NCI-H345 (cell line): ENCODE measurements at places on chromosomes 12 and 14.
A peak's percentile ranks its signal among the peaks of the same experiment; 100 is the strongest.

DNA sequence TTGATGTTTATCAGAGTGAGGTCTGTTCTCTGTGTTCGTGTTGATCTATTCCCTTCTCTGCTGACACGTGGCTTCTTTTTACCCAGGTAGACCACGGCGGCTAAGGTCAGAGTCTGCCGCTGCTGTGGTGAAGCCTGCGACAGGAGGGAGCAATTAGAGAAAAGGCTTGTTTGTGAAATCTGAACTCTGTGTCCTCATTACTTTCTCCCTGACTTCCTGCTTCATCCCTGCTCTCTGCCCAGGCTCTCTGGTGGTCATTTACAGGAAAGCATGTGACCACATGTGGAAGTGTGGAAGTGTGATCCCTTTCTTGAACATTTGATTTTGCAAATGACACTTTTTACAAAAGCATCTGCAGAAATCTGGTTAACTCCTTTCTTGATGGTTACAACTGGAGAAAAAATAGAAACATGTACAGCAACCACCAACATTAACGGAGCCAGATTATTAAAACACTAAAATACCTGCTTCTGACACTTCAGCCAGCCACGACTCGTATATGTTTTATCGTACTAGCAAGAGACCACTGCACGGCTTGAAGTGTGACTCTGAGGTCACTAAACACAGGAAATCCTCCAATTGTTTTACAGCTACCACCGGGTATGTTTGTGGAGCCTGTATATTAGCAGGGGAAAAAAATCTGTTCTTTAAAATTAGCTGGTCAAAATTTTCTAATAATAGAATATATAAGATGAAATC, 388.6 kb upstream of the TMPO start:
- DNase-seq, result no peak

DNA sequence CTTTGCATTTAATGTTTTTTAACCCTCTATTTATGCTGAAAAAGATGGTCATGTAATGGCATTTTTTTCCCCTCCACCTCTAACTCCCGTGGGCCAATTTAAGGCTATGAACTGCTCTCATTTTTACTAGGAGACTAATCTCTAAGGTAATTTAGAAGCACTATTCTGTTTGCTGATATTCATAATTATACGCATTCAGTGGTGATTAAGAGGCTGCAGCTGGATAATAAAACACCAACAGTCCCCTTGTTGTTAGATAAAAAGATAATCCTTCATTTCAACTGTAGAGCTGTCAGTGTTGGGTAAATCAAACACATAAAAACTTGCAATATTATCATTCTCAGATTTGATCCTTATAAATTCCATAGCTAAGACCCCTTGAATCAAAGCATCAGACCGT, 8.9 kb downstream of the MYO1H start:
- DNase-seq, result no peak

- DNase-seq, result no peak
These were observed 334.7 kb downstream of the DPF3 start for GRCh38 chr14:72559202-72559601.

DNA sequence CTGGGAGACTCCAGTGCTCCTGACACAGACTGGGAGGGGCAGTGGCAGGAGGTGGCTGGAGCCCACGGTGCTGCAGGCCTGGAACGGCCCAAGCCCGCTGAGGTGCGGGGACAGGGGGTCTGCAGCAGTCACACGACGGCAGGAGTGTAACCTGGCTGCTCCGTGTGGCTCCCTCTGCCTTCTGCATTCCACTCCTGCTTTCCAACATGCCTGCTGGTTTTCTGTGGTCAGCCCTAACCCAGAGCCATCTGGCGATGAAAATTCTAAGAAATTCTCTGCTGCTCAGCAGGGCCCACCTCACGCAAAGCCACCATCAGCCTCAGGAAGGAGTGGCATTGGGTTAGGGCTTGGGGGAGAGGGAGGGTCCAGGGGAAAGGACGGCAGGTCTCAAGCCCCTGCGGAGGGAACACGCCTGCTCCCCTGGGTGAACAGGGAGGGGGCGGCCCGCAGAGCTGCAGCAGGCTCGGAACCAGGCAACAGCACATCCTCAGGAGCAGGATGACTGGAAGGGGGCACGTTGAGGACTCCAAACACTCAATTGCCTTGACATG, 5.0 kb upstream of the FBRSL1 start:
- no peak for DNase-seq

DNA sequence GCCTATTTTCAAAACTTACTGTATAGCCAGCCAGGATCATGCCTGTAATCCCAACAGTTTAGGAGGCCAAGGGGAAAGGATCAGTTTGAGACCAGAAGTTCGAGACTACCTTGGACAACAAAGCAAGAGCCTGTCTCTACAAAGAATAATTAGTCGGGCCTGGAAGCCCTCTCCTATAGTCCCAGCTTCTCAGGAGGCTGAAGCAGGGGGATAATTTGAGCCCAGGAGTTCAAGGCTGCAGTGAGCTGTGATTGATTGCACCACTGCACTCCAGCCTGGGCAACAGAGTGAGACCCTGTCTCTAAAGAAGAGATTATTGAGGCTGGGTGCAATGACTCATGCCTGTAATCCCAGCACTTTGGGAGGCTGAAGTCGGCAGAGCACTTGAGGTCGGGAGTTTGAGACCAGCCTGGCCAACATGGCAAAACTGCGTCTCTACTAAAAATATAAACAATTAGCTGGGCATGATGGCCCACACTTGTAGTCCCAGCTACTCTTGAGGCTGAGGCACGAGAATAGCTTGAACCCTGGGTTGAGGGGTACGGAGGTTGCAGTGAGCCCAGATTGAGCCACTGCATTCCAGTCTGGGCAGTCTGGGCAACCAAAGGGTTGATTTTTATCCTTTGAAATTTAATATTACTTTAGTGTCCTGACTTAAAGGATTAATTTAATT, 14.1 kb downstream of the EID3 start:
- no peak for DNase-seq

DNA sequence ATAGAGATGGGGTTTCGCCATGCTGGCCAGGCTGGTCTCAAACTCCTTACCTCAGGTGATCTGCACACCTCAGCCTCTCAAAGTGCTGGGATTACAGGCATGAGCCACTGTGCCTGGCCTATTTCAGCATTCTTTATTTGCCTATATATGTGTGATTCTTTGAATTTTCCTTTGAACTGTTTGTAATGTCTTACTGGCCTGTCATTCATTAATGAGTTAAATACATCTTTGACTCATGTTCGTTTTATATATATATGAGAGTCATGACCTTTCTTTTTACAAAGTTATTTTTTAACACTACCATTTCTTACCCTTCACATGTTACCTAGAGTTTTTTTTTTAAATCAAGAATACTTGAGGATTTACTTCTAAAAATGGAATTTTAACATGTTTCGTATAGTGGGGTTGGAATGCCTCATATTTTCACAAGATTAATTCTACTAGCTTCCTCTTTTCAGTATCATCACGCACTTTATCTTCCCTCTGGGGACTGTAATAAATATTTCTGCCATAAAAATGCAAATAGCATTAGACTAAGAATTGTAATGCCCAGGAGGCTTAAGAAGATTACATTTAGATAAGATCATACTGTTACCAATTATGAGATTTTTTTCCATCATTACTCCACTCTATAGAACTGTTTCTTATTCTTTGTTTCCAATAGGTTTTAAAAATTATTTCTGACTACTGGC, 66.7 kb downstream of the NTN4 start:
- DNase-seq, result no peak

GRCh38 chr12:120314220-120314619, 12.1 kb downstream of the SIRT4 start:
- DNase-seq, result no peak

GRCh38 chr12:47722136-47722834, 3.0 kb downstream of the ENDOU start:
- no peak for DNase-seq

- no peak for DNase-seq
These were observed 200.5 kb downstream of the NTF3 start for GRCh38 chr12:5632453-5632852.

- DNase-seq, result no peak
These were observed 312.1 kb downstream of the VRK1 start for GRCh38 chr14:97109234-97109633.

GRCh38 chr12:111425655-111426054, 19.9 kb downstream of the SH2B3 start:
- no peak for DNase-seq

GRCh38 chr12:107594995-107595394, 90.6 kb upstream of the PWP1 start:
- DNase-seq, result no peak

GRCh38 chr12:41277100-41277945, 89.2 kb downstream of the PDZRN4 start:
- peak; percentile 22 for DNase-seq

- peak; percentile 34 for DNase-seq
These were observed 5.5 kb upstream of the GPR68 start for GRCh38 chr14:91249841-91250616.

DNA sequence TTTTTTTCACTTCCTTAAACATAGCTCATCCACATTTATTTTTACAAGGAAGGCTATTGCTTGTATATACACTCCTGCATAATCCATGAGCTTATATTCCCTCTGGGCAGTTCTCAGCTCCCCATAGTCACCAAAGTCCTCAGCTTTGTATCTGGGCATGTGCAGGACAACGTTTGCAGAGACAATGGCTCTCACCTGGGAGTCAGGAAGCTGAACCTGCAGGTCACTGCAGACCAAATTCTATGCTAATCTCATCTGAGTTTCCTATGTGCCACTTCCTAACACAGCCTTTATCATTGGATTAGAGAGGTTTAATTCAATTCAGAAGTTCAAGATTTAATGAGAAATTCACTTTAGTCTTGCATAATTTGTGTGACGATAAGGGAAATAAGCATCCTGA, 131.5 kb downstream of the KCNK10 start:
- DNase-seq, result no peak

- no peak for DNase-seq
These were observed 186.8 kb downstream of the BTG1 start for GRCh38 chr12:91958816-91959215.

DNA sequence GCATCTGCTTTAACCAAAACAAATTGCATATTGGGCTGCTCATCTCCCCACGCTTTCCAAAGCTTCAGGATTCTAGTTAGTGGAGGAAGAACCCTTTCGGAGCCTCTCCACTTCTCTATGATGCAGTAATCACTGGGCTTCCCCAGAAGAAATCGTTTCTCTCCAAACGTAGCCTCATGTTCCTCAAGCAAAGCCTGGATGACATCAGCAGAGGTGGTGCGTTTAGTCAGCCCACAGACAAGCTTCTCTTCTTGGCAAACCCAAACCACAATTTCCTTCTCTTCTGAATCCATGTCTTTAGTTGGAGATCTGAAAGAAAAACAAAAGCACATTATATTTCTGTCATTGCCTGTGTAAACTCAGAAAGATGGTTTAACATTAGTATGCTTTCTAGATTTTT, 30.6 kb downstream of the RASSF9 start:
- no peak for DNase-seq

DNA sequence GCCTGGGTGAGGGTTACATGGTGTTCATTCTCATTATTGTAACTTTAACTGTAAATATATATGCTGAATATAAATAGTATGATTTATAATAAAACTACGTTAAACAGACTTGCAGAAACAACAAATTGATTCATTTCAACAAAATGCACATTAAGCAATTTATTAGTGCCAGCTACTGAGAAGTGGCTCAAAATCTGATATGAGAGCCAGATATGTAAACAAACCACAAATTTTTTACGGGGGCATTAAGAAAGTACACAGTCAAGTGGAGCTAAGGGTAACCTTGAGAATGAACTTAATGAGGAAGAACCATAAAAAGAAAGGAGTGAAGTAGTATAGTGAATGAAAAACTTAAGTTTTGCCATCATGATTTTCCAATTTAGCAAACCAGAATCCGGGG, 40.3 kb downstream of the CEP128 start:
- no peak for DNase-seq

DNA sequence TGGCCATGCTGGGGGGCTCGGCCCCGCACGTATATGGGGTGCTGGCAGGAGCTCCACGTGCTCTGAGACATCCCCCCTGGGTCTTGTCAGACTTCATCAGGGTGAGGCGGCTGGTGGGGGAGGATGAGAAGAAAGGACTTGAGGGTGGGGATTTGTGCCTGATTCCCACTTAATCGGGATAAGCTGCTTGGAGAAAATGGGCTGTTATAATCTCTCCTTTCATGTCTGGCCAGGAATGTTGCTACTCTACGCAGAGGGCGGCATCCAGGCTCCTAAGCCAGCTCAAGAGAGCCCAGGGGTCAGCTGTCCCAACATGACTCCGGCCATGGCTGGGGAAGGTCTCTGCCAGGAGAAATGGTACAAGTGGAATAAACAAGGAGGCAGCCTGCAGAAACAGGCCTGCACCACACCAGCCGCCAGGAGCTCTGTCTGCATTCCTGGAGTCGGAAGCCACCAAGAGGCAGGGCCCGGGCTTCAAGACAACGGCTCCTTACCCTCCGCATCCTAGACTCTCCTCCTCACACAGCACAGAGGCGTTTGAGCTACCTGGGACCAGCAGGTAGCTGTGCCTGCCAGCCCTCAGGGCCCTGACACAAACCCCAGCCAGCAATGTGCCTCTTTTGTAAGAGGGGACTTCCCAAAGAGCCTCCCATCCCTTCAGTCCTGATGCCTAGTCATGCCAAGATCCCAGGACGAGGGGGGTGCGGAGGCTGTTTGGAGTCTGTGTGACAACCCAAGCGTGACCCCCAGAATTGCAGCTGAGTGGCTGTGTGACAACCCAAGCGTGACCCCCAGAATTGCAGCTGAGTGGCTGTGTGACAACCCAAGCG, 195.8 kb upstream of the DIO3 start:
- peak; percentile 19 for DNase-seq

GRCh38 chr12:74227846-74228545, 309.6 kb upstream of the ATXN7L3B start:
- DNase-seq, result no peak

DNA sequence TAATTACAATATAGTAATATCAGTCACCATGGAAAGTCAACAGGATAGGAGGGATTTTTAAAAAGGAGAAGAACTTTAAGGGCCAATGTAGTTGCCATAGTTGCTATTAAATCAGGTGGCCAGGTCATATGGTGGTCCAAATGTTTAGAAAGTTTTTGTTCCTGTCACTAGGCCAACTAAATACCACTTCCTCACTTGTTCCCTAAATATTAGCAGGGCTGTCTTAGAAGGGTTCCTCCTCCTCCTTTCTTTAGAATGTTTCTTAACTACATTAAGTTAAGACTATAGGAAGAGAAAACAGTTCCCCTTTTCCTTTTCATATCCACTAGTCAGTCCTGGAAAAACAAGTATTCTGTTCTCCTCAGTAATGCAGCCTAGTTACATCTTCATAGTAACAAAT, 50.3 kb downstream of the MON2 start:
- DNase-seq, result no peak

- DNase-seq, result no peak
These were observed 294.6 kb downstream of the SNAPC1 start for GRCh38 chr14:62056789-62057188.
